ENCODE measurements at places on chromosomes 13 and 19. TPM values are rescaled to one million over a fixed set of nuclear protein-coding genes. Genes with fewer than 3 reads are reported as not detected.

B3GNT8 gene
- total RNA-seq = not detected

URAD gene
- not detected for total RNA-seq

PLPP2 gene
- 104 TPM for total RNA-seq

PIP5K1C gene
- total RNA-seq = 7.4 TPM

SULT2B1 gene
- total RNA-seq = 17.3 TPM

PLPPR3 gene
- total RNA-seq = 3.8 TPM

CEACAM19 gene
- 9.4 TPM for total RNA-seq

FCAR gene
- total RNA-seq = not detected

SPRY2 gene
- 12.2 TPM for total RNA-seq

N4BP2L1 gene
- 0.68 TPM for total RNA-seq

POGLUT2 gene
- 7.3 TPM for total RNA-seq

TJP3 gene
- 0.73 TPM for total RNA-seq

CASP14 gene
- not detected for total RNA-seq

NLRP7 gene
- total RNA-seq = not detected

TMEM59L gene
- 6.3 TPM for total RNA-seq

SYNGR4 gene
- 3.6 TPM for total RNA-seq

CBLC gene
- not detected for total RNA-seq

PCDH17 gene
- total RNA-seq = 0.02 TPM

GRIN2D gene
- total RNA-seq = 6.3 TPM

CGB2 gene
- total RNA-seq = 0.35 TPM

RGL3 gene
- total RNA-seq = 2.7 TPM

CGB8 gene
- 5.3 TPM for total RNA-seq

SCGB2B2 gene
- total RNA-seq = not detected

SKA3 gene
- 14.0 TPM for total RNA-seq

GSX1 gene
- total RNA-seq = not detected

CCDC61 gene
- total RNA-seq = 4.5 TPM

SMIM24 gene
- total RNA-seq = 0.76 TPM

PLK5 gene
- not detected for total RNA-seq

EPN1 gene
- total RNA-seq = 217 TPM

TMEM145 gene
- 3.7 TPM for total RNA-seq

TMEM238 gene
- total RNA-seq = 5.9 TPM

GRK1 gene
- 0.02 TPM for total RNA-seq

KCNJ14 gene
- 2.1 TPM for total RNA-seq

CRX gene
- not detected for total RNA-seq

CD70 gene
- total RNA-seq = 23.1 TPM

PSG6 gene
- total RNA-seq = 0.13 TPM

PDE4C gene
- 0.02 TPM for total RNA-seq

Data from A549 treated with DMSO at 1 μM for 4 hours (cell line).